ENCODE measurements at places on chromosomes 11 and 22. TPM values are rescaled to one million over a fixed set of nuclear protein-coding genes. Genes with fewer than 3 reads are reported as not detected.

DNA sequence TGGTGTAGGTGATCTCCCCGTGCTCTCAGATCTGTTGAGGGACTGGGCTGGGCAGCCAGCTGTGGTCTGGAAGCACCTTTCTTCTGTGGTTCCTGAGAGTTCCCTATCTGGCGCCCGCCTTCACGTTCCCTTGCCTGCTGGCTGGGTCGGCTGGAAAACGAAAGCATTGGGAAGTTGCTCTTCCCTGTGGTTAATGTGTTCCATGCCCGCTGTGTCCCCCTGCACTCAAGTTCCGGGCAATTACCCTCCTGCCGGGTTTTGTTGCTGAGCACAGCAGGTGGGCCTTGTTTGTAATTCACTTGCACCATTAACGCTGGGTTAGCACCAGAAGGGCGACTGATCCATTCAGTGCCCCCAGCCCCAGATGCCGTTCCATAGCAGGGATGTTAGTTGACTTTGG lies 134.1 kb downstream of the GRIK4 start:
- no peak for DNase-seq

DNA sequence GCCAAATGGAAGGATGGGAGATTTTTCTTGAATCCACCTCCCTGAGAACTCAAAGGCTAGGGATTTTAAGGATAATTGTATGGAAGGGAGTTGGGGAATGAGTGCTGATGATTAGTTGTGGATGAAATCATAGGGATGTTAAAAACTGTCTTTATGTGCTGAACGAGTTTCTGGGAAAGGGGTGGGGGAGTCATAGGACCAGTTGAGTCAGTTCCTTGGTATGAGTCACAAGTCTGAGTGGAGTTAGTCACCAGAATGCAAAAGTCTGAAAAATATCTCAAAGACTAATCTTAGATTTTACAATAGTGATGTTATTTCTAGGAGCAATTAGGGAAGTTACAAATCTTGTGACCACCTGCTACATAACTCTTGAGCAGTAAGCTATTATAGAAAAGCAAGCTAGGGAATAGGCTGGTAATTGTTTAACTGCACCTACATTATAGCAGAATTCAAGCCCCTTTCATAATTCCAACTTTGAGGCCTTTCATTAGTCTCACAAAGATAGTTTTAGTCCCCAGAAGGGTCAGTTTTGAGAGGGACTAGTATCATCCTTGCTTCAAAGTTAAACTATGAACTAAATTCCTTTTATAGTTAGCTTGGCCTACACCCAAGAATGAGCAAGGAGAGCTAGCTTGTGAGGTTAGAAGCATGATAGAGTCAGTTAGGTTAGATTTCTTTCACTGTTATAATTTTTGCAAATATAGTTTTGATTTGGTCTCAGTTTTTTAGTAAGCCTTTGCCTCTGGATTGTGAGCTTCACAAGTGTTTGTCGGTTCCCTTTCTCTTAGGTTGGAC lies 668.0 kb downstream of the ETS1 start:
- no peak for DNase-seq

- DNase-seq: no peak
These were observed 1083.2 kb upstream of the CNTN5 start for GRCh38 chr11:97937501-97937900.

- no peak for DNase-seq
These were observed 694.7 kb downstream of the NTM start for GRCh38 chr11:132064987-132065620.

DNA sequence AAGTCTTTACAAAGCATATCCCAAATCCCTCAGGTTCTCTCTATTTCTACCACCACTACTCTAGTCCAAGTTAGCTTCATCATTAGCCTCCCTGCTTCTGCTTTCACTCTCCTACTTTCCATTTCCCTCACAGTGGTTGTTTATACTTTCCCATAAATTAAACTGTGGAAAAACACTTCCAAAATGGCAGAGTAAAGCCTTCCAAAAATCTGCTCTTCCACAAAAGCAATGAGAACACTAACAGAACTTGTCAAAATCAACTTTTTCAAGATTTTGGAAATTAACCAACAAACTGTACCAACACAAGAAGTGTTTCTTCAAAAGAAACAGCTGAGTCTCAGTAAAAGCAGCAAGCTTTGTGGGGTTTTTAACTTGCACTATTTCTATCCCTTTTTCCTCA lies 71.8 kb downstream of the TTC28 start:
- DNase-seq: no peak

DNA sequence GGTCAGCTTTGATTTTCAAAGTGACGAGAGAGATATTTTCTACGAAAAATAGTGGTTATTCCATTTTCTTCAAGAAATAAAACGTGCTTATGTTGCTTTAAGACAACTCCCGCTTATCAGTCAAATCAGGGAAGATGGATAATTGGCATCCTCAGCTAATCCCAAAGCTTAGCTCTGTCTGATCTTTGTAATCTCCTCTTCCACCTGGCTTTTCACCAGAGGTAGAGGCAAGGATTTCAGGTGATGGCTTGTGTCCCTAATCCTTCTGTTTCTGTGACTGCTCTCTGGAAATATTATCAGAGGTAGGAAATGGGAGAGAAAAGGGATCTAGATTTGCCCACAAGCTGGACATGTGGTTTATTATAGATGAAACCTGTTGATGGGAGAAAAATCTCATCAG lies 78.9 kb downstream of the DBX1 start:
- DNase-seq: no peak

- no peak for DNase-seq
These were observed 684.0 kb upstream of the CCDC90B start for GRCh38 chr11:83970061-83970671.

GRCh38 chr11:57457643-57458023 lies 2.7 kb upstream of the RTN4RL2 start:
- no peak for DNase-seq

Gene SPTY2D1
- total RNA-seq: 27.7 TPM

Gene FOLR3
- total RNA-seq: 4.6 TPM

Gene FGF19
- total RNA-seq: not detected

All from naive thymus-derived CD4-positive, alpha-beta T cell (primary cell).